ENCODE measurements at places on chromosomes 5 and 9.

DNA sequence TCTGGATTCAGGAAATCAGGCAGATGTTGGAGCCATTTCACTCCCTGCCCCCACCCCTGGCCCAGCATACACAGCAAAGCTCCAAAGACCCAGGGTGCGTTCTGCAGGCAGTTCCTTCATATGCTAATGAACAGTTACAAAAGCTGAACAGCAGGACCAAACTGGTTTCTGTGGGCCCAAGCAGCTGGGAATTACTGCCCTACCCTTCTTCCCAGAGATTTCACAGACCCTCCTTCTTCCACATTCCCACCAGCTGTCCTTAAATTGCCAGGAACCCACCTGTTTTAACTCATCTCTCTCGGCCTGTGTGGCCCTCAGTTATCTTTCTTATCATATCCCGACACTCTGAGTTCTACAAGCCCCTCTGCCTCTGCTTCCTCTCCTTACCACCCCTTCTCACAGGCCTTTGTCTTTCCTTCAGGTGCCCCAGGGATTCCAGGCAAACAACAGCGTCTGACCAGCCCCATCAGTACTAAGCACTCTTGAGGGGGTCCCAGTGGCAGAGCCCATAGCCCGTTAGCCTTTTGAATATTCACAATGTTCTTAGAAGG is 10.6 kb upstream of the F2RL1 start:
- no peak for DNase-seq

GRCh38 chr9:9730174-9730573 is 882.6 kb downstream of the PTPRD start:
- no peak for DNase-seq

GRCh38 chr9:20382460-20383071 is 239.7 kb downstream of the MLLT3 start:
- no peak for DNase-seq

- DNase-seq, result no peak
These were observed 153.1 kb downstream of the DROSHA start for GRCh38 chr5:31378838-31379237.

DNA sequence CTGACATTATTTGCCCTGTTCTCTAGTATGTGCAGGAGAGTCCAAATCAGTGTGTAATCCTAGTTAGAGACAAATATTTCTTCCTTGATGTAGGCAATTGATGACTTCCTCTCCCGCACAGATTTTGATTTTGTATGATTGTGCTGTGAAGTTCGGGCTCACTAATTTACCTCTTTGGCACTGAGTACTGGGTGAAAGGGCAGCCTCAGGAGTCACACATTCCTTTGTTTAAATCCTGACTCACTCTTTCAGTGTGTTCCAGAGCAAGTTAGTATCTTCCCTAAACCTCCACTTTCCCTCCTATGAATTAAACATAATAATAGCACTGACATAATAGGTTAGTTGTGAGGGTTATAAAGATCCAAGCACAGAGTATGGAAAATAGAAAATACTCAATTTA is 269.7 kb downstream of the ISL1 start:
- no peak for DNase-seq

- DNase-seq, result no peak
These were observed 428.6 kb upstream of the ADAMTSL1 start for GRCh38 chr9:18045326-18045725.

- DNase-seq, result no peak
These were observed 41.2 kb downstream of the SLC6A3 start for GRCh38 chr5:1404062-1404461.

- DNase-seq, result no peak
These were observed 272.7 kb downstream of the TRIM32 start for GRCh38 chr9:116959809-116960208.

GRCh38 chr5:57441557-57441956 is 41.1 kb downstream of the ACTBL2 start:
- DNase-seq, result no peak

- no peak for DNase-seq
These were observed 377.1 kb downstream of the SPOCK1 start for GRCh38 chr5:137122075-137122474.

- no peak for DNase-seq
These were observed 198.7 kb downstream of the NR2F1-AS1 start for GRCh38 chr5:93382188-93382825.

DNA sequence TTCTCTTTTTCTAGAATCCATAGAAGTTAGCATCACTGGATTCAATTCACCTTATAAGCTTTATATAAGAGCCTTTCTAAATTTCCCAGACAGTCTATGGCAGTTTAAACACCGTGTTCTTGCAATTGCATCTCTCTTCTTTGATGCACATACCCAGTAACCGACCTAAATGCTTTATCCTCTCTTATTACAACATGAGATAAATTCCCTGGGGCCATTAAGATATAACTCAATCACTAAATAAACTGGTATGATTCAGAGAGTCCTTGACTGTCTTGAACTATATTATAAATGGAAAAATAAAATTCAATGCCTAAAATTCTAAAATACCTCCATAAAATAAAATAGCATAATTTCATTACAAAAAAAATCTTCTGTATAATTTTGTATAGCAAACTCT is 98.1 kb downstream of the DIRAS2 start:
- DNase-seq, result no peak

- no peak for DNase-seq
These were observed 36.4 kb upstream of the SMC5 start for GRCh38 chr9:70222354-70222753.

DNA sequence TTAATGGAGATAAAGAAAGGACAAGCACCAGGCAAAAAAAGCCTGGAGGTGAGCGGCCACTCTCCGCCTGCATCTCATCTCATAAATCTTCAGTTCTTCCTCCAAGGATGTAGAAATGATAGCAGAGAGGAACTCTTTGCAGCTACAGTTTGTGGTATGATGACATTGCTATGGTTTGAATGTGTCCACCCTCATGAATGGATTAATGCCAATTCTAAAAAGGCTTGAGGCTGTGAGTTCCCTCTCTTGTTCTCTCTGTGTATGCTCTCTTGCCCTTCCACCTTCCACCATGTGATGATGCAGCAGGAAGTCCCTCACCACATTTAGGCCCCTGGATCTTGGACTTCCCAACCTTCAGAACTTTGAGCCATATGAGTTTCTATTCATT is 126.4 kb downstream of the SPOCK1 start:
- no peak for DNase-seq

DNA sequence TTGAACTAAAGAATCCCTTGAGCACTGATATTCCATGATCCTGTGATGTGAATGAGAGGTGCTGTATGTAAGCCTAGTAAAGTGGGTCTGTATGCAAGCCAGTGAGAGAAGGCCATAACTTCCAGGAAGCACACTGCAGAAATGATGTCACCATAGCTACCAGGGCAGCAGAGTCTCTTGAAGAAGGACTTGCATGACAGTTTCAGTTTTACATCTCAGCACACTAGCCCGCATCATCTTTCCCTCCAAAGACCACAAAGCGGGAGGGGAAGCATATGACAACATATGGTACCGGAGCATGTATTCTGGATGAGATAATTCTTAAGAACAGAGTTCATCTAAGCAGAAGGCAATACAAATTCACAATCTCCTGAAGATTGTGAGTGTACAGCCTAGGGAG is 37.6 kb upstream of the MAST4 start:
- DNase-seq, result no peak

DNA sequence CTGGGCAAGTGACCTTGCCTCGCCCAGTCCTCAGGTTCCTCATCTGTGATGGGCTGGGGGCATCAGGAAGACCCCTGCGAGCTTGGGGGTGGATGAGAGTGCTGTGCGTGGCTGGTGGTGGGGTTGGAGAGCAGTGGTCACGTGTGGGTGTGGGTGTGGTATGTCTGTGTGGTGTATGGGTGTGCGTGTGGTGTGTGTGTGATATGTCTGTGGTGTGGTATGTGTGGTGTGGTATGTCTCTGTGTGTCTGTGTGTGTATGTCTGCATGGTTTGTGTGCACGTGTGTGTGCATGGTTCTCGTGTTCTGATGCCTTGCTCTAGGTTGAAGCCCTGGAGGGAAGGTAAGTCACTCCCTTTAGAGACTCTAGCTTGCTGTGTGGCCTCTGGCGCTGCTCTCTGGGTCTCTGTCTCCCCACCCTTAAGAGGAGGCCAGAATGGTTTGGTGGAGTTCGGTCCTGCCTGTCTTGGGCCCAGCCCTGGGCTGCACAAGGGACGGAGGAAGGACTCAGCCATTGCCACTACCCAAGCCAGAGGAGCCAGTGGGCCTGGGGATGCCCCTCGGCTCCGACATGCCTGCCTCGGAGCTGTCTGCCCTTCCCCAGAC is 87.0 kb downstream of the RXRA start:
- no peak for DNase-seq

GRCh38 chr5:94312298-94312697 is 306.1 kb downstream of the KIAA0825 start:
- DNase-seq, result no peak
